ENCODE measurements at places on chromosomes 12 and 14. TPM values are rescaled to one million over a fixed set of nuclear protein-coding genes. Genes with fewer than 3 reads are reported as not detected.

Gene SMIM41
- polyA plus RNA-seq: 0.12 TPM

Gene ULK1
- polyA plus RNA-seq: 38.9 TPM

Gene WIF1
- polyA plus RNA-seq: not detected

- no peak for DNase-seq
Observed at GRCh38 chr12:118290130-118290529, 82.6 kb downstream of the TAOK3 start.

GRCh38 chr14:36078080-36078479 lies 98.4 kb downstream of the PTCSC3 start:
- DNase-seq: no peak

DNA sequence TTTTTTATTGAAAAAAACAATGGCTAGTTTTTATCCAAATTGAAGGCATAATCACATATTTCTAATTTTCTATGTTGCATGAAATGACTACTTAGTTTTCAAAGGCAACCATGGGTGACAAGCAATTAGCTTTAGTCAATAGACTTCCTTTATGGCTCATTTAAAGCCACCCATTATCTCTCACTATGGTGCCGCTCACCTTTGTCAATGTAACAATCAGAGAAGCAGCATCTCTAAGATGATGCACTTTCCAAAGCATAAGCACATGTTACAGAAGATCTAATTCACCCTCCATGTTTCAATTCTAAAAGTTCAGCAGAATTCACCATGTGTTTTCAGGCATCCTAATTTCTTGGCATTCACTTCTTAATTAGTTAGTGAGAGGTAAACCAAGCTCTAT lies 166.6 kb upstream of the RPL10L start:
- no peak for DNase-seq

GRCh38 chr12:66035288-66035966 lies 95.1 kb downstream of the LLPH start:
- peak; percentile 17 for DNase-seq

- DNase-seq: no peak
Observed at GRCh38 chr12:42992826-42993225, 403.3 kb upstream of the PRICKLE1 start.

DNA sequence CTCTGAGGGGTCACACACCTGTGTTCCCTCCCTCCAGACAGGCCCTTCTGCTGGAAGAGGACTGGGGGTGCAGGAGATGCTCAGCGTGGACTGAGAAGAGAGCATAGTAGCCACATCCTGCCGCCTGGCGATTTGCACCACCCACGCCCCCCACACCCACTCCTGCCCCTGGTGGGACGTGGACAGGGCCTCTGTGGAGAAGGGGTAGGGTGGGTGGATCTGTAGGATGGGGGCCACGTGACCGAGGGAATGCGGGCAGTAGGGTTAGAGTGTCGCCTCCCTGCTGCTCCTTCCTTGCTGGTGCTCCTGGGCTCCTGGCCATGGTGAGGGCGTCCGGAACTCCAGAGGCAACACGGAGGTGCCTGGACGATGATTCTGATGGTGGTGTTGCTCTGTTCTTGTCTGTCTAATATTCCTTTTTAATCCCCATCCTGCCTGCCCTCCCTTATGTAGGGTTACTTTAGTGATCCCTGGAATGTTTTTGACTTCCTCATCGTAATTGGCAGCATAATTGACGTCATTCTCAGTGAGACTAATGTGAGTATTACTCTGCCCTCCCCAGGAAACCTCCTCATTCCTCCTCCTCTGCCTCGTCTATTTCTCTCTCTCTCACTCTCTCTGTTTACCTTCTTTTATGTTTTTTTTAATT lies 161.5 kb upstream of the FKBP4 start:
- no peak for DNase-seq

DNA sequence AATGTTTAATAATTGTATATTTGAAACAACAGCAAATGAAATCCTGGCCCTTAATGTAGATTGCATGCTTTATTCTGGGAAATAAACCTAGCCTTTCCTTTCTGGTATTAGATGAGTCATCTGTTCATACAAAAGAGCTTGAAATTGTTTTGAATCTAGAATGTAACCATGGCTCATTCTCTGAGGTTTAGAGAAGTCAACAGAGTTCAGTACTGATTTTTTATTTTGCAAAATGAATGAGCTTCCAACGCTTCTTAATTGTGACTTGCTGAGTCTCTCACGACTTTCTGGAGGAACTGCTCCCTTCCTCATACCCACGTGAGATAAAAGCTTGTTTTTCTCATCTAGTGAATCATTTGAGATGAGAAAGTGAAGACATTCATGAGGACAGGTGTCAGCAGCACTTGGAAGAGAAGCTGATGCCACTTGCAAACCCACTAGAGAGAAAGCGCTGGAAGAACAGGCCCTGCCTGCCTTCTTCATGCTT lies 509.6 kb downstream of the VRK1 start:
- DNase-seq: no peak

Data from B cell (primary cell).